ENCODE measurements at places on chromosomes 7 and 10.

DNA sequence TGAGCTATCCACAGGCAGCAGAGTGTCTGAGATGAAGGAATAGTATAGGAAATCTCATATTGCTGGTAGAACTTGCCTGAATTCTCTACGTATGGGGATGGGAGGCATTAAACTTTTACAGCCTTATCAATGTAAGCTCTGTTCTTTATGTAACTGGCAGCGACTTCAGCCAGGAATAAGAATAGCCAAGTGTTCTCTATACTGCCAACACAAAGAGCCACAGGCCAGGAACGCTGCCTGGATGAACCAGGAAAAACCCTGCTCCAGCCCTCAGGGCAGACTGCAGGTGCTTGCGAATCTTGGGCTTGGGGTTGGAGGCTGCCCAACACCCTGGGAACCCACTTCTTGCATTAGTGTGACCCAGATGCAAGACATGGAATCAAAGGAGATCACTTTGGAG lies 6.1 kb upstream of the OLAH start:
- DNase-seq, result no peak

DNA sequence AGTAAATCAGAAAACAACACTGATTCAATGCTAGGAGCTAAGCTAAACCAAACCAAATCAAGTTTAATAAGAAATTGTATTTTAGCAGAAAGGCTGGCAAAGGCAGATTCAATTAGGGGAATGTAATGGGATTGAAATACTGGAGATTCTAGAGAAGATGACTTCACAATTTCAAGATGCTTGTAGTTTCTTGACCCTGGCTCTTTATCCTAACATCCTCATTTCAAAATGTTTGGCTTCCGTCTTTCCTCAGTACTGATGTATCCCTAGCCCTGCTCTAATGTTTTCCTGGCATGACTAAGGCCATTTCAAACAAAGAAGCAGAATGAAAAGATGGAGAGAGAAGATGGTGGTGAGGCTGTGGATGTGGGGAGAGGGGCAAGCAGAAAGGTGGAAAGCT lies 2.7 kb upstream of the JCAD start:
- peak; percentile 40 for DNase-seq

DNA sequence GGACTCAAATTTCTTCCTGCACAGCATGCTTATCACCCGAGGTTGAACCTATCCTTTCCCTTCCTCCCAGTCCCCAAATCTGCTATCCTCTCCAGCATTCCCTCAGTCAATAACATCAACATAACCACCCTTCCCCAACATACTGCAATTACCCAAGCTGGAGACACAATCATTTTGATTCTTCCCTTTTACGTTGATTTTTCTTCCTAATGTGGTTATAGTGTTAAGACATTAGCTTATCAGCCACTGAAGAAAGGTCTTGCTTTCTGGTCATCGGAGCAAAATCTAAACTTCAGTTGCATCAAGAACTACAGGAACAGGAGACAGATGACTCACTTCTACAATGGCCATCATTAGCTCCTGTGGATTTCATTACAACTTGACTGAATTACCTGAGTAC lies 3.5 kb upstream of the HBP1 start:
- no peak for DNase-seq

- DNase-seq, result peak; percentile 67
Measured at GRCh38 chr7:101169838-101170551, 4.6 kb upstream of the VGF start.

DNA sequence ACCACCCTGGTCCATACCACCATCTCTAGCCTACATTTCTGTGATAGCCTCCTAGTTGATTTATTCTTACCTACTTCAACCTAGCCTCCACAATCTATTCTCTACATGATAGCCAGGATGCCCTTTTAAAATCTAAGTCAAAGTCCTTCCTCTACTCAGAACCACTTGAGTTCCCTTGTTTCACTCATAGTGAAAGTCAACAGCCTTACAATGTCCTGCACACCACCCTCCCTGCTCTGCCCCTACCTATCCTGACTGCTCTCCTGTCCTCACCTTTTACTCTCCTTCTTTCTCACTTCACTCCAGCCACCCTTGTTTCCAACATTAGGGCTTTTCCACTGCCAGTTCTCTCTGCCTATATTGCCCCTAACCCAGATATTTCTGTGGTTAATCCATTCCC lies 146.7 kb downstream of the GRM3 start:
- no peak for DNase-seq
